ENCODE measurements at places on chromosomes 12 and 14.

DNA sequence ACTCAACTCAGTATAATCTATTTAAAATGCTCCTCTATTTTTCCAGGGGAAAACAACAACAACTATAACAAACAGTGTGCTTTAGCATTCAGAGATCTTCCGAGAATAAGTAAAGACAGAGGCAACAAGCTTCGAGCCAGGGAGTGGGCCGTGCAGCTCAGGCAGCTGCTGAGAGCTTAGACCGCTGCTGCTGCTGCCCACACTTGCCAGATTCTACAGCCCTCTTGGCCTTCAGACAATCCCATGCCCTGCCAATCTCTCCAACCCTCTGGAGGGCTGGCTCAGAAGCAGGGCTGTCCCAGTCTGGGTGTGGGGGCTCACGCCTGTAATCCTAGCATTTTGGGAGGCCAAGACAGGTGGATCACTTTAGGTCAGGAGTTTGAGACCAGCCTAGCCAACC is 23.4 kb upstream of the ELK3 start:
- no peak for DNase-seq

- DNase-seq: peak; percentile 42
Measured at GRCh38 chr12:6697584-6698351, 2.8 kb downstream of the PIANP start.

DNA sequence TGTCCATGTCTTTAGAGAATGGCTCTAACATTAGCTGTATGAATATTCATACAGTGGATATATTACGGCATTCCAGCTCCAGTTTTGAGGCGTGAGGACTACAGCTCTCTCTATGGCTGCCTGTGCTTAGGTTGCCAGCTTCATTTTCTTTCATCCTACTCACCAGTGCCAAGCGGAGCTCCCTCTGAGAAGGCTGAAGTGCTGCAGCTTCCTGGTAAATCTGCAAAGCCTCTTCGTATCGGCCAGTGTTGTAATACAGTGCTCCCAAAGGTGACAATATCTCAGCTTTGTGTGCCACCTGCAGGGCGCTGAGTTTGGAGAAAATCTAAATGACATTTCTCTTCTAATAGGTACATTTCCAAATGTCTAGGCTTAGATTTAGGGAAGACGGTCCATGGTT is 19.8 kb upstream of the OVCH1 start:
- DNase-seq: no peak

DNA sequence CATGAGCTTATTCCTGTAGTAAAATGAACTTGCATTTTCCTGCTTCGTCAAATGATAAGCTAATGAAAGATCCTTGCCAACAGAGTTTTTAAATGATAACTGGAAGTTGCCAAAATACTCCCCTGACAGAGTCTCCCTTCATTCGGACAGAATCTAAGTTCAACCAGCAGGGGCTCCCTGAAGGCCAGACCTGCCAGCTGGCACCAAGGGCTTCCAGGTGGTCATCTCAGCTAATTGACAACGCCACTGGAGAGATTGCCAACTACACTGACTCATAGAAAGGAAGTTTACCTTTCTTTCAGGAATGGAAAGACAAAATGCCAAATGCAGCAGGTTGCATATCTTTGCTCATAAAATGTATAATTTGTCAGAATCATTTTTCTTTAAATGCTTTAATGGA is 462.8 kb downstream of the GXYLT1 start:
- no peak for DNase-seq

GRCh38 chr14:104826189-104826860 is 25.4 kb downstream of the ZBTB42 start:
- peak; percentile 63 for DNase-seq

DNA sequence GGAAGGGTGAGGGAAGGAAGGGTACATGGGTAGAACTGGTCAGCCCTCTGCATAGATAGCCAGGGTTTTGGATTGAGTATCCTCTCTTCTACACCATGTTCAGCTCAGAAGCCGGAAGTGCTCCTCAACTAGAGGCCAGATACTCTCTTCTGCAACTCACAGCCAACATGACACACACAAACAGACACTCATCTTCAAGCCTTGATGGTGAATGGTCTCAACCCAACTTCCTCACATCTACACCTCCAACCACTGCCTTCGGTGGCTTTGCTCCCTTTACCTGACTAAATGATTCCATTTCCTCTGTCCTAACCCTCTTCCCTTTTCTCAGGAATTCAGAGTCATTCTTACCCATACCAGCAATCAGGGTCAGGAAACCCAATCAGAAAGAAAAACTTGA is 7.6 kb upstream of the FKBP11 start:
- no peak for DNase-seq

DNA sequence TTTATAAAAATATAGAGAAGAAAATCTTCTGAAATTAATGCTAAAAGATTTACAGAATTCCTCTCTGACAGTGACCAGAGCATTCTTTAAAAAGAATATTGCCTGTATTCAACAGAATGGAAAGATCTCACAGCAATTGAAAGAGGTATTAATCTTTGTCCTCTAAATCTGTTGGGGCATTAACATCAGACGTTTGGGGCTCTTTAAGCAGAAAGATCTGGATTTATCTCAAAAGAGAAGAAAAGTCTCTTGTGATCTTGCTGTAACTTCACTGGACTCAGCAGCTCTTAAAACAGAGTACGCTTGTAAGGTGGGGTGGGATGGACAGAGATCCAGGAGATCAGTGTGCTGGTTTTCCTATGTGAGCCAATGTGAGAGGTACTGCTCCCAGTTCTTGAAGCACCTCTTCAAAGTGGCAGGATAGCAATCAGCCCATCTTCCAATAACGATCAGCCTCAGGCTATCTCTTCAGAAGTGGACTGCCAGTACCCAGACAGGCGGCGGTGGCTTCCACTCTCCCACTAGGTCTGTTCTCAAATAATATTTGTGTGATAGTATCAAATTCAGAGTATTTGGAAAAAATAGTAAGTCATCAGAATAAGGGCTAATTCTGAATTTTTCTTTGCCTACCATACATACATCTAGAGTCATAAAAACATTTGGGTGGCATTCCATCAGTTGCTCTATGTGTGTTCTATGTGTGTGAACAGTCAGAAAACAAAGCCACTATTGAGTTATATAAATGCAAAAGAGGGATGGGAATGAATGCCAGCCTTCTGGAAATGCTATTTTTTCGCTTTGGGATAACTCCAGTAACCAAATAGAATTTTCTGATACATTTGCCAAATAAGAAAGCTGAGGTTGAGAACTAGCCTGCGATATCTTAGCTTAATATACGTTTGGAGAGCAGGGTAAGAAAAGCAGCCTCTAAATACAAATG is 237.4 kb upstream of the RGS6 start:
- no peak for DNase-seq

GRCh38 chr12:106309671-106310505 is 7.4 kb downstream of the TCP11L2 start:
- no peak for DNase-seq

GRCh38 chr14:105412771-105413543 is 6.7 kb upstream of the MTA1 start:
- DNase-seq: no peak

DNA sequence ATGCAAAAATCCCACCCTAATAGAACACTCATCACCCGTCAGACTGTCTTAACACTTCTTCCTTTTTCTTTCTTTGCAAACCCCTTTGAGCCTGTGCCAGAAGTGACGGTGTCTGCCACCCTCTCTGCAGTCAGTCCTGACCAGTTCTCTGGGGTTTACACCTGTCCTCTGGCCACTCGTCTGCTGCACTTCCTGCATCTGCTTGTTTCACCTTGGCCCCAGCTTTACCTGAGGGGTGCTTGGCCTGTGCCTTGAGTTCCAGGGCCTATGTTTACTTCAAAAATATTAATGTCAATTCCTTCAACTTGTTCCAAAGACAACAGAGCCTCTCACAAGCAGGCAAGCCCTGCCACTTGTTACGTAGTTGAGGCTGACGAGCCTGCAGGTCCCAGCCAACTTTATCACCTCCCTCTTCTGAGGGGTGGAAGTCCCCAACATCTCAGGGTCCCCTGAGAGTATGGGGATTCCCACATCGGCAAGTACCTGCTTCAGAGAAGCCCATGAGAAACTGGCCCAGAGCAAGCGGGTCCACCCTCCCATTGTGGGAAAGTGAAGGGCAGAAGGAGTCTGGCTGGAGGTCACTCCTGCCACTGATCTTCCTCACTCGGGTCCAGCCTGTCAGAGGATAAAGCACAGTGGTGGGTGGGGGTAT is 205.4 kb downstream of the DAD1 start:
- DNase-seq: no peak

- DNase-seq: no peak
Measured at GRCh38 chr14:44211718-44212117, 295.4 kb downstream of the FSCB start.

GRCh38 chr12:42992826-42993225 is 403.3 kb upstream of the PRICKLE1 start:
- no peak for DNase-seq

DNA sequence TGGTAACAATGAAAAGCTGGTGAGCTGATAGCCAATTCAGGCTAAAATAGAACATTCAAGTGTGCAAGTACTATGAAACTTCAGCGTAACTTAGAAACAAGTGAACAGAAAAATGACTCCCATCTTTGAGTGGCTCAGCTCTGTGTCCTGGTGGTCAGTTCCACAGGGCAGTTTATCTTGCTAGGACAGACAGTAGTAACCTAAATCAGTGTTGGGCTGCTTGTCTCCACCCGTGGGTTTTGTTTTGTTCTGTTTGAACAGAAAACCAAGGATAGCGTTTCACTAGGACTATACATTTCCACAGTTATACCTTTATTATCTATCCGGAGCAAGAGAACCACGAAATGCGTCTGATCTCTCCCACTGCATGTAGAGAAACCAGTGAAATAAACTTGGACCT is 467.8 kb downstream of the EGLN3 start:
- no peak for DNase-seq

DNA sequence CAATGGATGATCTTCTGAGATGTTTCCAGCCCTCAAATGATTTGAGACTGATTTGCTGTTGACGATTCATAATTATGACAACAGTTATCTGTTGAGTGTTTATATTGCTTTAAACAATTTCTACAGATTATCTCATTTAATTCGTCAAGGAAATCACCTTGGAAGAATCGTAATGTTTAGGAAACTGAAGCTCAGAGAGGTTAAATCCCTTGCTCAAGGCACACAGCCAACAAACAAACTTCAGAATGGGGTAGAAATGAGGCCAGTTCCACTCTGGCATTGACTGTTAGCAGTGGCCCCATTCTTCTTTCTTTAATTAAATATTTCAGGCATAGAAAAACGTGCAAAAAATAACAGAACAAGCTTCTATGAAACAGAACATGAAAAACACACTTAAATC is 4.0 kb upstream of the WSCD2 start:
- no peak for DNase-seq

- no peak for DNase-seq
Measured at GRCh38 chr12:1126091-1126490, 135.1 kb downstream of the ERC1 start.

GRCh38 chr12:67048371-67048770 is 220.8 kb upstream of the CAND1 start:
- DNase-seq: no peak

GRCh38 chr14:31582836-31583452 is 21.7 kb downstream of the NUBPL start:
- DNase-seq: no peak

- DNase-seq: no peak
Measured at GRCh38 chr12:21370845-21371449, 1.8 kb upstream of the IAPP start.

GRCh38 chr12:125070112-125070511 is 4.9 kb downstream of the AACS start:
- DNase-seq: no peak

DNA sequence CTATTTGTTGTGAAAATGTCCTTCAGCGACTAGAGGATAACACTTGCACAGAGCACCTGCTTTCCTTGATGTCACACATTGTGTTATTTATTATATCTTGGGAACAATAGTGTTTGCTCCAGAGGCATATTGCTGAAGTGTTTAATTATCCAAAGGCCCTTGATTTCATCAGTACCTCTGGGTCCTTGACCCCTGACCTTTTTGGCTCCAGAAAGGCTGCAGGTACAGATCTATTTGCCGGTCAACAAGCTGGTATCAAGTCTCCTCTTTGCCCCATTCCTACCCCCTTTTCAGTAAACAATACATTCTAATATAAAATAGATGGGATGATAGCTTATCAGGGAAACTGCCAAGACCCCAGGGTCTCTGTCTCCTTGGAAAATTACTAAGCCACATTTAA is 206.8 kb downstream of the DACT1 start:
- DNase-seq: no peak

DNA sequence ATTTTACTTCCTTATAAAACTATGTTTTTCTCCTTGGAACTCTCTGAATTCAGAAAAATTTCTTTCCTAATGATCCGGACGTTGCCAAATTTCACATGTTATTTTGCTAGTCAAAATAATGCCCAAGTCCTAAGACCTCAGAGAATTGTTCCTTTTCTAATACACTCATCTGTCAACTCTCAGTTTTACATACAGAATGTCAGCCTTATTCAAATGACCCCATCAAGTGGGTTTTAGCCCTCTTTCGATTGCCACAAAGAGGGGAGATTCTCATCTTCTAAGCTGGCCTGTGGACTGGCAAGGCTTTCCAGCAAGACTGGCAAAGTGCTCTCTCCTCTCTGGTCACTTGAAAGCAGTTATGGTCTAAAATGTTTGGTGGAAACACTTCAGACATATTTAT is 99.3 kb upstream of the GPHB5 start:
- no peak for DNase-seq

GRCh38 chr14:88746052-88746451 is 46.7 kb downstream of the EML5 start:
- no peak for DNase-seq

DNA sequence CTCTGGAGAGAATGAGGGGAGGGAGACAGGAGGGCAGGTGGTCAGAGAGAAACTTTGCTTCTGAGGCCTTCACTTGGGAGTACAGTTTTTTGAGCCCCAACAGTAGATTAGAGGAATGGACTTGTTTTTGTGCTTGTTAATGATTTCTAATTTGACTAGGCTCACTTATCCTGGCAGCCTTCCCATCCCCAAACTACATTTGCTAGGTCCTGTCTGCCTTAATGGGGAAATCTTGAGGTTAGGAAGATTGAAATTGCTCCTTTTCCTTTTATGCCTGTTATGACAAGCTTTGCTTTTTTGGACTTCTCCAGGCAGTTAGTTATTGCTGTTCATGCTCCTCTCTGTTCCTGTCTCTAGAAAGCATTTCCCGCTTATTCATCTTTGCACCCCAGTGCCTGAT is 37.7 kb downstream of the SYNE2 start:
- no peak for DNase-seq

DNA sequence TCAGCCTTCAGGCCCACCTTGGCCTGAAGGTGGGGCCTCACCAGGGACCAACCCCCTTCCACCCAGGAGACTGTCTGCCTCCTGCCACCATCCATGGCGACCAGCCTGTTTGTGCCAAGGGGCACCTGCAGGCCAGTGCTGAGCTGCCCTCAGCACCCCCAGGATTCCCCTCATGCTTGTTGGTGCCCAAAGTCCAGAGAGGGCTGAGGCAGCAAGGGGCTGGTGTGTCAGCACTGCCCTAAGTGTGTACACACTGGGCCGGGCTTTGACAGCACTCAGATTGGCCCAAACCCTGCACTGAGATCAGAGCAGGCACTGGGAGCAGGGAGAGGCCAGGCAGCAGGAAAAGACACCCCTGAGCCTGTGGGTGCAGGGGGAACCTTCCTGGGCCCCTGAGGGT is 18.6 kb downstream of the SYNJ2BP start:
- DNase-seq: no peak

Data from GM04504 (cell line).